Stimulated activated CD8-positive, alpha-beta memory T cell treated with anti-CD3 and anti-CD28 coated beads, Interleukin-15, amount 100 ng/mL, for 24 hours (primary cell): ENCODE measurements at places on chromosomes 4 and X.

GRCh38 chr4:61996943-61997342, 796.8 kb downstream of the ADGRL3 start:
- no peak for DNase-seq

DNA sequence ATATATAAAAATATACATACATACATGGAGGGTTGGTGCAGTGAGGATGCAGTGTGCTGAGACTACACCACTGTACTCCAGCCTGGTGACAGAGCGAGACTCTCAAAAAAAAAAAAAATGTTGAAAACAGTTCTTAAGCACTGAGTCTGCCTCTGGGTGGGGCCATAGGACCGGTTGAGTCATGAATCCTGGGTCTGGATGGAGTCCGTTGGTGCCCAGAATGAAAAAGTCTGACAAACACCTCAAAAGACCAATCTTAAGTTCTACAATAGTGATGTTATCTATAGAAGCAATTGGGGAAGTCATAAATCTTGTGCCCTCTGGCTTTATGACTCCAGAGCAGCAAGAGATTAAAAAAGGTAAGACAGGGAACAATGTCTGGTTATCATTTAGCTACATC, 70.4 kb downstream of the FGFBP1 start:
- DNase-seq, result no peak

- no peak for DNase-seq
Observed at GRCh38 chr4:89119166-89119565, 7.8 kb downstream of the TIGD2 start.

- no peak for DNase-seq
Observed at GRCh38 chr4:40571208-40571607, 58.5 kb downstream of the RBM47 start.

GRCh38 chr4:6526671-6527091, 48.3 kb upstream of the MAN2B2 start:
- DNase-seq, result no peak

DNA sequence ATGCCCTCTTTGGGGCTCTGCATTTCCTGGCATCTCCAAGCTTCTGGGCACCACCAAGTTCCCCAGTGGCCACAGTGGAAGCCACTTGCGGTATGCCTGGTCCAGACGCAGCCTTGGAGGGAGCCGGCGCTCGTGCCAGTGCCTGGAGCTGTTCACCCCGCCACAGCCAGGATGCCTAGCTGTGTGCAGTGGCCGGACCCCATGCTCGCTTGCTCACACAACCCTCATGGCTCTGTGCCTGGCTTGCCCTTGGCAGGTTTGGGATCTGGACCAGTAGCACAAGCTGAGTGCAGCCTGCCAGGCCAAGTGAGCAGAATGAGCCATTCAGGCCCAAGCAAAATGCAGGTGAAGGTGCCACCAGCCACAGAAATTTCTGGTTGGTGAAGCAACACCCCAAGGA, 283.5 kb downstream of the EVC2 start:
- no peak for DNase-seq

DNA sequence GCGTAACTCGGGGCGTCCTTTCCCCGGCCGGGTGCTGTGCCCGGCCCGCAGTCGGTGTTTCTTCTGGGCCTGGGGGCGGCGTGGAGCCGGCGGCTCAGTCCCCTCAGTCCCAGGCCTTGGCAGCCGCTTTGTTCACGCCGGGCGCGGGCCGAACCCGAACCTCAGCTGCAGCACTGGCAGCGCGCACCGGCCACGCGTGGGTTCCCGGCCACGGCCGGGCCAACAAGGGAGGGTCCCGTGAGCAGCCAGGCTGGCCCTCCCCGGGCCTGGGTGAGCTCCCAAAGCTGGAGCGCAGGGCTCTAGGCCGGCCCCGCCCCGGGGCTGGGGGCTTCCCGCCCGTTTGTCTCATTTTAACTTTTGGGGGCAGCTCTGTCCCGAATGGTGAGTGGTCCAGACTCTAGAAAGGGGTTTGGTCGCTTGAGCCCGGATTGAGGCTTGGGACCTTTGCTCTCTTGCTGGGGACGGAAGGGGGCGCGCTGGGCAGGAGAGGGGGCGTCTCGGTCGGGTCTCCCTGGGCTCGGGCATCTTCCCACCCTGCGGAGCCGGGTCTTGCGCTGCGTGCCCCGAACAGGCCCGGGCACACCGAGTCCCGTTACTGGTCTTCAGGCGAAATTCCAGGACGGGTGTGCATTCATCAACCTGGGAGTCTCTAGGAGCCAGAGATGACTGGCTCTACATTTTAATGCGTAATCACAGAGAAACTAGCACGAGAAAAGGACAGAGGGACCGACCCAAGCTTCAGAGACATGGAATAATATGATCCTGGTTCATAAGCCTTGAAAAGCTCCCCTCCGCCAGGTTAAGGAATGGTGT, 177.1 kb downstream of the CBR4 start:
- DNase-seq, result no peak

GRCh38 chr4:8269535-8270417, at the start of gene HTRA3:
Gene HTRA3 (plus strand): TSS chr4:8269754. CDS start chr4:8269969, 215 bp downstream.
- DNase-seq, result no peak

DNA sequence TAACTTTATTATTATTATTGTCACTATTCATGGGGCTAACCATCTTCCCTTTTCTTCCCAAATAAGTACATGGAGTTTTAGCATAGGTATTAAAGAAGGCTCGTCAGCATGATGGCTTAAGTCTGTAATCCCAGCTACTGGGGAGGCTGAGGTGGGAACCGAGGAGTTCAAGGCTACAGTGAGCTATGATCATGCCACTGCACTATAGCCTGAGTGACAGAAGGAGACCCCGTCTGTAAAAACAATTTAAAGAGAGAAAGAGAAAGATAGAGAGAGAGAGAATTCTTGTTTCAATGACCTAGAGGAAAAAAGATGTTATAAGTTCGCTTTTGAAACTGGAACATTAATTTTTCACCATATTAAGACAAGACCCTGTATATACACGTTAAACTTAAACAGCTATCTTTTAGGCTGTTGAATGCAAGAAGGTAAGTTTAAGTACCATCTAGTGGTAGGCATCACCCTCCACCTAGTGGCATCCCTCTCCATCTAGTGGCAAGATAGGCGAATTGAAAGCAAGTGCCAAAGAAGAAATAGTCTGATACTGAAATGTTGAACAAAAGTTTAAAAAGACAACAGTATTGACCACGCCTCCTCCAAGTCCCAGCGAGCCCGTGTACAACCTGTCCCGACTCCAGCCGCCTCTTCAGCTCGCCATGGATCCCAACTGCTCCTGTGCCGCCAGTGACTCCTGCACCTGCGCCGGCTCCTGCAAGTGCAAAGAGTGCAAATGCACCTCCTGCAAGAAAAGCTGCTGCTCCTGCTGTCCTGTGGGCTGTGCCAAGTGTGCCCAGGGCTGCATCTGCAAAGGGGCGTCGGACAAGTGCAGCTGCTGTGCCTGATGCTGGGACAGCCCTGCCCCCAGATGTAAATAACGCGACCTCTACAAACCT, 26.0 kb upstream of the YTHDC1 start:
- no peak for DNase-seq

- no peak for DNase-seq
Observed at GRCh38 chr4:171186700-171187099, 626.5 kb upstream of the GALNTL6 start.

- DNase-seq, result no peak
Observed at GRCh38 chr4:6278801-6279197, 9.1 kb downstream of the WFS1 start.
